ENCODE measurements at places on chromosomes 12 and 14.

- no peak for DNase-seq
Observed at GRCh38 chr14:49733836-49734235, 34.1 kb upstream of the KLHDC2 start.

DNA sequence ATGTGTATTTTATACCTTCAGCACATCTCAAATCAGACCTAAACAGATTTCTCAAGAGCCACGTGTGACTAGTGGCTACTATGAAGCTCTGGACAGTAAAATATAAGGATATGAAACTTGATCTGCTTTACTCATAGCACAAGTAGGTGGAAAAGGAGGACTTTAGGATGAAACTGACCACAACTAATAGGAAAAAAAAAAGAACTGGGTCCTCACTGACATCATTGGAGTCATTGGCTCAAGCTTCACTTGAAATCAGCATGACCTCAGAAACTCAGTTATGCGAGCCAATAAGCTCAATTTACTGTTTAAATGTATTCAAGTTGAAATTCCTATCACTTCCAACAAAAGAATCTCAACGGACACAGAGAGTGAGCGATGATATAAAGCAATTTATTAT is 34.1 kb upstream of the CIT start:
- DNase-seq = no peak

DNA sequence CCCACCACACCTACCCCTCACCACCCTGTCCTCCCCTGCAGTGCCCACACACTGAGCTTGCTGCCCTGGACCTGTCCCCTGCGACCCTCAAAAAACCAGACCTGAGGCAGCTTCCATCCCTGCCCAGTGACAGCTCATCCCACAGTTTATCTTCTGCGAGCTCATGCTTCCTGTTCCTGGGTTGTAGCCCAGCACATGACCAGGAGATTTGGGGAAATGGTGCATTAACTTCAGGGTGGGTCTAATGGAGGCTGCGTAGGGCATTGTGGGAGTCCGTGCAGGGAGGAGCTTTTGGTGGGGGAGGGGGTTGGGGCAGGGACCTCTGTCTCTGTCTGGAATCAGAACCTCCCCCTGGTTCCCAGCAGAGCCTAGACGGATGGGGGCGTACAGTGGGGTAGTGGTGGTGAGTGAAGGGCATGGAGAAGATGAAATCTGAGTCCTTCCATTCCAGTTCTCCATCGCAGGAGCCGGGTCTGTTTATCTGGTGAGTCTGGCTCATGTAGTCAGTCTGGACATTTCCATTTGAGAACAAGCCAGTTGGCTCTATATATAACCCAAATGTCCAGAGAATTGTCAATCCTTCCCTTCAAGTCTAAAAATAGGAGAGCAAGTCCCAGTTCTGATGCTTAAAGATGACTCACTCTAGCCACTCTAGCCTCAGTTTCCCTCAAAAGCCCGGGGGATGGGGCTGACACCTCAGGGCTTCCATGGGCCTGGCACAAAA is 270.9 kb downstream of the CACNA1C start:
- no peak for DNase-seq

GRCh38 chr14:34629344-34629656 is 648 bp downstream of the SNX6 start:
- DNase-seq = no peak

DNA sequence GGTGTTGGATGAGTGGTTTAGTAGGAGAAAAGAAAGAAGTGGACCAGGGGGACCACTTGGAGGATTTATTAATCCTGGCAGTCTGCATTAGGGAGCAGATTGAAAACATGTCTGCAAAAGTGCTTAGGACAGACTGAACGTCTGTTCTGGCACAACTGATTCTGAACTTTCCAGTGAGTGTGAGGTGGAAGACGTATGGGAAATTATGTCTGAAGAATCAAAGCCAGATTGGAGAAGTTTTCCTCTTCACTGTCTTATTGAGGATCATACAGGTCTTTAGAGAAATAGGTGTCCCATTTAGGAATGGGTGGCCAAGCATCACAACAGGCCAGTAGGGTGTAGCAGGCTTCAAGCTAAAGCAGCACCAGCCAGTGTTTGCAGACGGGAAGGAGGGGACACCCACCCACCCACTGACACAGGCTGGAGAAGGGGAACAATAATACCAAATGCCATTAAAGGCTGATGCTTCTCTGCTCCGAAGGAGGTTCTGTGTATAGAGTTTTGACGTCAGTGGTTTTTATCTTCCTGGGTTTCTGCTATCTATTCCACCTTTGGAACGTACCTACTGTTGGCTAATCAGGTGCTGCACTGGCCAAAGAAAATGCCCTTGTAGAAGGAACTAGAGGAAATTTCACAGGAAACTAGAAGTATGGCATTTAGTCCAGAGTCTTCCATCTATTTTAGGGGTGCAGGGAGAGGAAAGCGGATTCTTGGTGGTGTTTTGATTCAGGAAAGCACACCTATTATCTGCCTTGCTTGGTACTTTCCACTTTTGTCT is 1.8 kb downstream of the SRRM4 start:
- no peak for DNase-seq

- no peak for DNase-seq
Observed at GRCh38 chr12:4736091-4736490, 15.9 kb downstream of the GALNT8 start.

- no peak for DNase-seq
Observed at GRCh38 chr12:66279123-66279712, 23.1 kb upstream of the HELB start.

DNA sequence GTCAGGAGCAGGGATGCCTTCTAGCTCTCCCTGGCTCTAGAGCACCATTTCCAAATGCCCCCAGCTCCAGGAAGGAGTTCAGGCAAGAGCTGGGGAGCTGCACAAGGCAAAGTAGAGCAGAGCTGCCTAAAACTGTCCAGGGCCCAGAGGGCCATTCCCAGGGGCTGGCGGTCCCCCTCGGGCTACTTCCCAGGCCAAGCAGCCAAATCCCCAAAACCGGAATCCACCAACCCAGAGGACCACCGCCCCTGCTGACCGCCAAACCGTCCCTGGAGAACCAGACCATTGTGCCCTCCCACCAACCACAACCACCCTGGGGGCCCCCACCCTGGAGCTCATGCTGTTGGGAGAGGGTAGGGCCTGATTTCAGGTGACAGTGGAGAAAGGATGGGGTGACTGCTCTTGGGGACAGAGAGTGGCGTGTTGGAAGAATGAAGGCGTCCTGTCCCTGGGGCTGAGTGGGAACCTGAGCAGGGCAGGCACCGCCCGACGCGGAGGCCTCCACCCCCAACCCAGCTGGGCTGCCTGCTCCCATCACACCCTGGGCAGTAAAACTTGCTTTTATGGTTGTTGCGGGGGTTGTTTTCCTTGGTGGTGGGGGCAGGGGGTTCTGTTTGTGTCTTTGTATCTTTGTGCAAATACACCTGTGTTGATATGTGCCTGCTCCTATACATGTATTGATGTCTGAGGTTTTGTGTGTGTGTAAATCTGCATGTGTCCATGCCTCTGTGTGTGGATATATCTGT is 24.0 kb upstream of the KRT78 start:
- no peak for DNase-seq

DNA sequence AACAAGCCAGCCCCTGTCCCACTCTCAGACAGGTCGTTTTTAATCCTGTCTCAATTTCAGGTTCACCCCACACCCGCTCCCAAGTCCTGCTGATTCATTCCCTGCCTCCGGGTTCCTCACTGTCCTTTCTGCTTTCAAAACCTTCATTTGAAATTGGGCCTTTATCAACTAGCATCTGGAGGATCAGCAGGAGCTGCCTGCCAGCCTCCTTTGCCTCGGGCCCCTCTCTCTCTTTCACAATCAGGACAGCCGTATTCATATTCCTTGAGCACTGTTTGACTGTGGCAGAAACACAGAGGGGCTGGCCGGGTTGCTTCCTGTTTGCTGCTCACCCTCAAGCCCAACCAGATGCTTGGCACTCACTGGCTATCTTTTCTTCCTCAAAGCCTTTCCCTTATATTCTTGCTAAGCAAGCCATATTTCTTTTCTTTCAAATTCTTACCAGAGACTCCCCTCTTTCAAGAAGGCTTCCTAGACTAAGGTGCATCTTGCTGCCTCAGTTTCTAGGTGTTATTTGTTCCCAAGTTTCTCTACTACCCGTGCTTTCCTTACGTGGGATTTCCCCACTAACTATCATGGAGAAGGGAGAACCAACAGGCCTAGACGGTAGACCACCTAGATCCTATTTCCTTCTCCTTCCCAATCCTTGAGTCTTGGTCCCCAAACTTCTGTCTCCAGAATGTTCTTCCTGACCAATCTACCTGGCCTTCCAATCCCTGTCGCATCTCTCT is 3.0 kb downstream of the GALNT6 start:
- DNase-seq = no peak

GRCh38 chr12:89756585-89757398 is 48.2 kb upstream of the ATP2B1 start:
- DNase-seq = no peak

DNA sequence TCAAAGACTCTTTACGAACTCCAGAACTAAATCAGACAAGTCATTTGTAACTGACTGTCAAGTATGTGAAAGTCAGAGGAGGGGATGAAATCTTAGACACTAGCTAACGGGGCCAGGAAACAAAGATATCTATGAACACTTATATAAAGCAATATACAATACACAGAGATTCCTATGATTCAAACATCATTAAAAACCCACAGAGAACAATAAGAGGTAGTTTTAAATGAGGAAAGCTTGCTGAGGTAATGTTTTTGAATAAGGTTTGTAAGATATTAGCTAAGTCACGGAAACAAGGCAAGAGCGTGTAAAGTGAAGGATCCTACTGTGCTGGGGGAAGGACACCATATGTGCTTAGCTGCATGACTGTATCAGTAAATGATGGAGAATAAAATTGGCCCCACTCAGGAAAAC is 36.7 kb downstream of the SAV1 start:
- no peak for DNase-seq

GRCh38 chr14:47252802-47253201 is 422.6 kb downstream of the MDGA2 start:
- DNase-seq = no peak

DNA sequence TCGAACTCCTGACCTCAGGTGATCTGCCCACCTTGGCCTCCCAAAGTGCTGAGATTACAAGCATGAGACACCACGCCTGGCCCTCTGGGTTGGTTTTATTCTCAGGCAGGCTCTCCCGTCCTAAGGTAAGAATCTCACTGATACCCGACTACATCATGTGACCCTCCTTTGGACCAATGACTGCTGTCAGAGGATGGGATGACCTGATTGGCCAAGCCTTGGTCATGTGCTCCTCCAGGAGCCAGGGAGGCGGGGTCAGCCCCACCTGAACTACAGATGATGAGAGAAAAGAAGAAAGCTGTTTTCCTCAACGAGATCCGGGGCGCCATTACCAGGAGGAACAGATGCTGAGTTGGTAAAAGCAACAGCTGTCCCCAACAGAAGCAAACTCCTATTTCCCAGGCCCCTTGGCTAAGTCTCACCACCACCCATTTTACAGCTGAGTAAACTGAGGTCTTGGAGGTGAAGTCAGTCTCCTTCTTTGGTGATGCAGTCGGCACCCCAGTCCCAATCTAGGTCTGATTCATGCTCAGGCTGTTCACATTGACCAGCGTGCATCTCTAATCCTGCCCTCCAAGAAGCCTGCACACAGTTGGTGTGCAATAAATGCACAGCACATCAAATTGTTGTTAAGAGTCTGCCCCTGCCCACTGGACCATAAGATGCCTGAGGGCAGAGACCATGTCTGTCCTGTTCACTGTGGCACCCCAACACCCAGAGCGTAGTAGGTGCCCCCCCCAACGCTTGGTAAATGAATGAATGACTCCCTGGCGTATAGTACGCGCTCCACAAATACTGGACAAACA is 118.8 kb downstream of the SCARB1 start:
- DNase-seq = peak; percentile 76

- DNase-seq = no peak
Observed at GRCh38 chr12:42791399-42791798, 201.9 kb upstream of the PRICKLE1 start.

DNA sequence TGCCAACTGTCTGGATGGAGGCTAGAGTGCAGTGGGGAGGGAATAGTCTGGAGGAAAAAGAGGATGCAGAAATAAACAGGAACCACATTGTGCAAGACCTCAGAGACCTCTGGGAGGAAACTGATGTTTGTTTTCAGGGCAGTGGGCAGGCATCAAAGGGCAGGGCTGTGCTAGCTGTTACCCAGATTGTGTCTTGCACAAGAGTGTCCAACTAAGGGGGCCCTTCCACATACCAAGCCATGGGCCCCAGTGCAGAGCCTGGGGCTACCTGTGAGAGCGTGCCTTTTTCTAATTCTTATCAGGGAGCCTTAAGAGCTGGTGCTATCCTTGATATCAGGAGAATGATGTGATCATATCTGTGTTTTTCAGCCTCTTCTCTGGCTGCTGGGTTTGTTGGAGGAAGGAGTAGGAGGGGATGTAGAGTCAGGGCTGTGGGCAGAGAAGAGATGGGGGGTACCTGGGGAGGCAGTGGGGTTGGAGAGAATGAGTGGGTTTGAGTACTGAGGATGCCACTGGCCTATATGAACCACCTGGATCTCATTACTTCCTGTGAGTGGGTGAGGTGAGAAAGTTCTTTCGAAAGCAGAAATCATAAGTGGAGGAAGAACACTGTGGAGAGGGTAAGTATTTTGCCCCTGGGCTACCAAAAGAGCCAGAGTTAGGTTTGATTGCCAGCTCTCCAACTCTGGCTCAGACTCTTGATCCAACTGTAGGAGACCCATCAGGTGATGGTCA is 259.2 kb upstream of the CRY1 start:
- no peak for DNase-seq

- no peak for DNase-seq
Observed at GRCh38 chr14:65940056-65940735, 527.7 kb downstream of the FUT8 start.

DNA sequence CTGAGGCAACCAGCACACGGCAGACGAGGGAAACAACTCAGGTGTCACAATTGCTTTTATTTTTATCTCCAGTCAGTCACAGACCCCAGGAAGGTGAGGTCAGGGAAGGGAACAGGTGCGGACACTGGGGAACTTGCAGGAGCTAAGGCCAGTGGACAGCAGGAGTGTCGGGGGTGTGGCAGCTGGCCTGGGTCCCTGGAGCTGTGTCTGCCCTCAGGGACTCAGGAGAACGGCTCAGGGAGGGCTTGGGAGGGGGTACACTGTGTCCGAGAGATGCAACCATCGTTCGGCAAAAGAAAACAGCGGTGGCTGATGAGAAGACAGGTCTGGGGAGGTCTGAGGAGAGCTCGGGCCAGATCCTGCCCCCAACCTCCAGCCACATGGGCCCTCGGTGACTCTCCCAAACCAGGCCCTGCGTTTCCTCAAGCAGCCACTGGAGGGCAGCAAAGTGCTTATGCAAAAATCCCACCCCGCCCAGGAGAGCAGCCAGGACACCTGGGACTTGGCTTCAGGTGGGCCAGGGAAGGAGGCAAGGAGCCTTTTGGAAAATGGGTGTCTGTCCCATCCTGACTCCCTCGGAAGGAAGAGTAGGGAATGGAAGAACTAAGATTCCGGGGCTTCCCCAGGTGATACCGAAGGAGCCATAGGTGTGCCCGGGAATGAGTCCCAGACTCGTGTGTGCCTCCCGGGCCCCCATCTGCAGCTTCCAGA is 24.1 kb upstream of the BCDIN3D start:
- peak; percentile 54 for DNase-seq

GRCh38 chr14:94080621-94081385 is at the start of the genes DDX24 and IFI27L1:
Gene DDX24, minus strand, starts transcription at chr14:94081202. Its CDS starts 1,460 bp downstream, at chr14:94079742.
Gene IFI27L1, plus strand, starts transcription at chr14:94081310. Its CDS starts 15,628 bp downstream, at chr14:94096938.
- DNase-seq = peak; percentile 73
